DND-41 (cell line): ENCODE measurements at places on chromosomes 3 and 15.

GRCh38 chr15:36682101-36682500 lies 102.7 kb downstream of the CDIN1 start:
- no peak for DNase-seq

DNA sequence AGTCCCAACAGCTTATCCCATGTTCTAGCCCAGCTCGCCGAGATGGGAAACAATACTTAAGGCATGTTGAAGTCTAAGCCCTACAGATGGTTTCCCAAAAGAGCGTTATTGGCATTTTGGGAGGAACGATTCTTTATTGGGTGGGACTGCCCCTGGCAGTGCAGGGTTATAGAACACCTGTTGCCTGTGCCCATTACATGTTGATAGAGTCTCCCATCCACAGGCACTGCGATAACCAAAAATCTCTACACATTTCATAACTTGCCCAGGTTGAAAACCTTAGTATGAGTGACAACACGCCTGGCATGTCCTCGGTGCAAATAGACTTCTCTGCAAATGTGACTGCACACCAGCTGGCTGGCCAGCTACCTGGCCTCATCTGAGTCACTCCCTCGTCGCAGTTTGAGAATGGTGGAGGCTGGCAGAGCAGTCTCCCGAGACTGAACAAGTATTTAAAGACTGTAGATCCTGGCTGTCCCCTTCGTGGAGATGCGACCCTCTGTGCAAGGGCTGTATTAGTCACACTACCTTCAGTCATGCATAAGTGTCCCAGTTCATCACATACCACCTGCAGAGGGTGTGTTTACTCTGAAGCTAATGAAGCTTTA lies 18.7 kb downstream of the ZNF80 start:
- no peak for DNase-seq

- no peak for DNase-seq
Observed at GRCh38 chr3:132593947-132594323, 3.1 kb upstream of the ACKR4 start.

DNA sequence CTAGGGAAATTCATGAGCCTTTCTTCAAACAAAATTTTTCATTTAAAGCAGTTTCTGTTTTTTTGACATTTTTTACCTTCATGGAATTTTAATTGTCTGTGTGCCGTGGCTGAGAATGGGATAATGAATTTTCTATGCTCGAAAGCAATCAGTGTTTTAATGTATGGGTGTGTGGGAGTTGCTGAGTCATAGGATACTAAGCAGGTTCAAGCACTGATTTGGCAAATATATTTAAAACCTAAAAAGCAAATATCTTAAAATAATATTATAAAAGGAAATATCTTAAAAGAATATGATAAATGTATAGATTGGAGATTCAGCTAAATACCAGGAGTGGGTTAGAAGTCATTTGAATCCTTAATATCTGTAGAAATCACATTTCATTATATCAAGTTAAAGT lies 173.6 kb upstream of the LRRFIP2 start:
- no peak for DNase-seq

GRCh38 chr15:70265466-70265978 lies 167.8 kb upstream of the TLE3 start:
- DNase-seq, result no peak

- peak; percentile 22 for DNase-seq
Observed at GRCh38 chr3:27680517-27681246, 41.4 kb downstream of the EOMES start.

DNA sequence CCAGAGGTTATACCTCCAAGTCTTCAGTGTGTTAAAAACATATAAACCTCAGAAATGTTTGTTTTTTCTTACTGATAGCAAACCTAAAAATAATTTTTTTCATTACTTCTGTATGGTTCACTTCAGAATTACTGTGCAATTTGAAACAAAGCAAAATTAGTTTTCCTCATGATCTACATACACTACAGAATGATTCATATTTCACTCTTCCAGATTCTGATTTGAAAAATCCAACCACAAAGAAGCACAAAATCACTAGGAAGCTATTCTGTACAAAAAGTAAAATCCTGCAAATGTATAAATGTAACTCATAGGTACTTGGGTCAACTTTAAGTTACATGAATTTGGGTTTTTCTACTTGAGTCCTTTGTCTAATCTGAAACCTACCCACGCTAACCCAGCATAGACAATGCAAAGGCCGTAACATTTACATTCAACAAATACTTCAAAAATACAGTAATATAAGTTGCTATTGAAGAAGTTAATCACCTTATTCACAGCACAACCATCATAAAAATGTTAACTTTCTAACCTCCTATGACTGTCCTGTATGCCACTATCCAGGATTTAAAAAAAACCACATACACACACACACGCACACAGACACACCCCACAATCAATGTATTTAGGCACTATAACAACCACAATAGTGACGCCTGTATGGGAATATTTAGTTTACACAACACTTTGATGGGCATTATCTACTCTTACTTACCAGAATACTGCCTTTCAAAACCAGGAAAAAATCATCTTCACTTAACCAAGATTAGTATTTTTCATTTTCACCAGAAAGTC lies 11.5 kb downstream of the ATP13A3 start:
- no peak for DNase-seq

DNA sequence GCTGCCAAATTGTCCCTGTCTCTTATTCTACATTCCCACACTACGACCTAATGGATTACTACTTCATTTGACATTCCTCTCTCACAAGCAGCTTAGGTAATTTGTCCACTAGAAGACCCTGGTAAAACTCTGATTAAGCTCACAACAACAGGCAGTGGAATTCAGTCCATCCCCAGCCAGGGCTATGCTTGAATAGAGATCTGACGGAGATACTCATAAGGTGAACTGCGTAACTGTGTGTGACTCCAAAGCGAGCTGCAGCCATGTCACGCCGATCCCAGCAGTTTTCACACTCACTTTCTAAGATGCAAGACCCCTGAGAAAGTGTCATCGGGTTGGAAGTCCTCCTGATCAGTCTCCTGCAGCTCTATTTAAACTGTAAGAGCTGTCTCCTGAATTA lies 25.7 kb upstream of the ROBO2 start:
- DNase-seq, result no peak

DNA sequence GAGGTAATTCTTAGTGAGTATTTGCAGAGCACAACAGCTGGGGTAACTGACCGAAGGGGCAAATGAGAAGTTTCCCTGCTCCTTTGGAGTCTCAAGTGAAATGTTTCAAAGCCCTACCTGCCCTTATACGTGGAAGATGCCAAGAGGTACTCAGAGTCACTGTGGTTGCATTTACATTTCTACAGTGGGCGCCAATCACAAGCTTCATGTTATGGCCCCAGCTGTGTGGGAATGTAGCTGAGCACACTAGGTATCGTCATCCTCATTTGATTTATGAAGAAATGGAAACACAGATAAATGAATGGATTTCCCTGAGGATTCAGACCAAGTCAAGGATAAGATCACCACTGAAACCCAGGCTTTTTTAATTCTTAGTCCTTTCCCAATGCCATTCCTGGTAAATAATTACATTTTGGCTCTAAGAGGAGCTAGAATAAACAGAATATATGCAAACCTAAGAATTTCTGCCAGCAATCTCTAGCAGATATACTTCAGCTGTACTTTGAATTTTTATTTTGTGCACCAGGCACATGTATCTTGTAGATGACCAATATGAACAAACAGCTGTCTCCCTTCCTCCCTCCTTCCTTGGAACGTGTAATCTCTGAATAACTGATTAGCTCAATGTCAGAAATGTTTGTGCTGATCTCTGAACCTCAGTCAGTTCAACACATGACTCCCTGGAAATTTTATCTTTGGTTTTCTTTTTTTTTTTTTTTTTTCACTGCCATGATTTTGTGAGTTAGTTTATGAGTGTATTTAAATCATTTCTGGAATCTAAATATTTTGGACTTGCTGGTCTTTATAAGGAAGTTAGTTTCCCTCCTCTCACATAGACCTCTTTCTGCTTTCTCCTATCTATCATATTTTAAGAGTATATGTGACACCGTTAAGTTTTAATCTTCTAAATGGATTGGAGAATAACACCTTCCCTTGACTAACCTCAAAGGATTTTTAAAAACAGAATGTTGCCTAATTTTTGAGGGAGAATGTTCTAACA lies 69.2 kb downstream of the MAP2K5 start:
- DNase-seq, result no peak

GRCh38 chr3:172034786-172035685 lies 4.3 kb upstream of the FNDC3B start:
- DNase-seq, result no peak

- no peak for DNase-seq
Observed at GRCh38 chr15:67825881-67826716, 790 bp downstream of the SKOR1 start.

GRCh38 chr3:122533931-122534334 lies 19.2 kb upstream of the KPNA1 start:
- no peak for DNase-seq

DNA sequence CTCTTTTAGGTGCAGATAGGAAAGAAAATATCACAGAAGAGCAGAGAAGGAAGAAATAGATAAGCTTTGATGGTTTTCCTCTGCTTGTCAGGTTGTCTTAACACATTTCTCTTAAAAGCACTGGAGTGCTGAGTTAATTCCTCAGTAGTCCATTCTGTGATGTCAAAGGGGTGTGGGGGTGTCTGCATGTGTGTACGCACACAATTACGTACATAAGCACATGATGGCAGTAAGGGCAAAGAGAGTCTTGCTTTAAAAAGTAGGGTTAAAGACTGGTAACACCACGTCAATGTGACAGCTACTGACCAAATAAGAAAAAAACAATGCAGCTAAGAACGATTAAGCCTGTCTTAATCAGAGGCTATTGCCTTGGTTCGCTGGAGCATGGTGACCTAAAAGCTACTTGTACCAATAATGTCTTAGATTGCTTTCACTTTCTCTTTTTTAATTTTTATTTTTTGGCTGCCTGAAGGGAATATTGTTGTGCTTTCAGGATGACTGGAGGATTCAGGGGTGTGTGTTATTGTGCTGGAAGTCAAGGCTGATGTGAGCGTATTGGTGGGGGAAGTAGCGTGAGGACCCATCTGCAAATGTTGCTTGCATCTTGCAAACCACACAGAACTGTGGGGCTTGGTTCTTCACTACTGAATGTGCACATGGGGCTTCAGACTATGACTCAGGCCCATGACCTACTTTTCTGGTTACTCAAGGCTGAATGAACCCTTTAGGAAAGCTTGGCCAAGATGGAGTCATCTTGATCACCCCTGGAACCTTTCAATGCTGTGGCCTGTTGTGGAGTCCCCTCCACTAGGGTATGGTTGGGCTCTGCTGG lies 417.8 kb upstream of the TPM1 start:
- DNase-seq, result no peak

- DNase-seq, result no peak
Observed at GRCh38 chr3:14137004-14137403, 12.2 kb downstream of the TMEM43 start.

- DNase-seq, result peak; percentile 20
Observed at GRCh38 chr15:59741274-59741906, 52.3 kb upstream of the BNIP2 start.

DNA sequence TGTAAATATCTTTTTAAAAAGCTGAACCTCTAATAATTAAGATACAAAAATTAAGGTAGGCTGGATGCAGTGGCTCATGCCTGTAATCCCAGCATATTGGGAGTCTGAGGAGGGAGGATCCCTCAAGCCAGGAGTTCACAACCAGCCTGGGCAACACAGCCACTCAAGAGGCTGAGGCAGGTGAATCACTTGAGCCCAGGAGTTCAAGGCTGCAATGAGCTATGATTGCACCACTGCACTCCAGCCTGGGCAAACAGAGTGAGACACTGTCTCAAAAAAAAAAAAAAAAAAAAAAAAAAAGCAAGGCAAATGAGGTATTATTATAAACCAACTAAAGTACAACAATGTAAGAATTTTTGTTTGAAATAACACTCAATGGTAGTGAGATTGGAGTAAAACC lies 47.6 kb downstream of the EFHB start:
- no peak for DNase-seq

- no peak for DNase-seq
Observed at GRCh38 chr3:19436746-19437145, 288.4 kb downstream of the KCNH8 start.

GRCh38 chr3:141000686-141001085 lies 50.5 kb upstream of the SPSB4 start:
- DNase-seq, result no peak

- no peak for DNase-seq
Observed at GRCh38 chr3:115660646-115661337, 37.5 kb downstream of the GAP43 start.

DNA sequence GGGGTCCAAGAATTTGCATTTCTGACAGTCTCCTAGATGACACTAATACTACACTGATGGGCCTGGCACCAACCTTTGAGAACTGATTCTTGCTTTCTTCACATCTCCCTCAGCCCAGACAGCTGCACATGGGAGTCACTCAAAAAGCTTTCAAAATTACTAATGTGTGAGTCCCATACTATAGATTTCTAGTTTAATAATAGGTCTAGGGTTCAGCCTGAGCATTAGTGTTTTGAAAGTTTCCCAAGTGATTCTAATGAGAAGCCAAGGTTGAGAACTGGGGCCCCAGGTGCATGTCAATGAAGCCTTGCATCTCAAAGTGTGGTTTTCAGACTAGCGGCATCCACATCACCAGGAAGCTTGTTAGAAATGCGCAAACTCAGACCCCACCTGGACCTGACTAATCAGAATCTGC lies 159.9 kb upstream of the CMC1 start:
- no peak for DNase-seq

GRCh38 chr3:67863869-67864268 lies 209.5 kb upstream of the SUCLG2 start:
- DNase-seq, result no peak

- peak; percentile 34 for DNase-seq
Observed at GRCh38 chr15:90000186-90001001, 730 bp upstream of the ZNF710 start.

- DNase-seq, result no peak
Observed at GRCh38 chr15:88647351-88648105, 8.7 kb downstream of the ISG20 start.

DNA sequence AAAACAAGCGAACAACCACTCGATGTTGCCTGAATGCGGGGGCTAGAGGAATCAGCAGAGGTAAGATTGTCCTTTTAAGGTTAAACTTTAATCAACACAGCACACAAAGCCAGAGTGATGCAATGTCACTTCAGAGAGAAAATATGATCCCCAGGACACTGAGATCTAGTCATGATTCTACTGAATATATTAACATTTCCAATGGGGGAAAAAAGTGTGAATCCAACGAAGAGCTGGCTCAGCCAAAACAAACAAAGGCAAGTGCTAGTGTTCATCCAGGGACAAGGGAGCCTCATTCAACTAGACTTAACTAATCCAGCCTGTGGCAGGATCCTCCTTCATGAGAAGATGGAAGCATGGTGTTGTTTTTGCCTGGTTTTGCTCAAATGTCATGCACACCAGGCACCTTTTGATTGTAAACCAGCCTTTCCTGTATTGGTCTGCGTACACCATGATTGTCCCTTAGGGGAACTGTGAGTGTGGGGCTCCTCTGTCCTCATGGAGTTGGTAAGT lies 35.8 kb downstream of the SCG5 start:
- DNase-seq, result no peak

DNA sequence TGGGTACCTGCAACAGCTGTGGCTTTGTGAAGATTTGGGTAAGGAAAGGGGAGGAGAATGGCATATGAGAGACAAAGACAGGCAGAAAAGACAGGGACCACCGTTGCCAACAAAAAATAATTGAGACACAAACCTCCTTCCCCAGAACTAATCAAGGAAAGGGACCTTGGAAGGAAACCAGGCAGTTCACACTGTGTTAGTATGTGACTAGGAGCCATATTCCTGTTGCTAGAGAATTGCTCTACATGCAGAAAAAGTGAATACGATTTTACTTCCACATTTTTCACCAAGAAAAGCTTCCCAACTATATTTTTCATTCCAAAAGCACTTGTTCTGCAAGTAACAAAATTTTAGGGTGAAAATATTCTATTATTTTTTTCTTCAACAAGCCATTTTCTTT lies 393.7 kb upstream of the ADAMTS9 start:
- no peak for DNase-seq

GRCh38 chr3:186057594-186057993 lies 51.3 kb downstream of the ETV5 start:
- no peak for DNase-seq
